CD4-positive, alpha-beta T cell treated with Interleukin-17A for 1 hour (primary cell): ENCODE measurements at places on chromosomes 2 and 18.

- DNase-seq, result no peak
These were observed 289.9 kb upstream of the RBMS1 start for GRCh38 chr2:160783474-160783873.

- no peak for DNase-seq
These were observed 59.4 kb upstream of the NEDD4L start for GRCh38 chr18:57984490-57985115.

DNA sequence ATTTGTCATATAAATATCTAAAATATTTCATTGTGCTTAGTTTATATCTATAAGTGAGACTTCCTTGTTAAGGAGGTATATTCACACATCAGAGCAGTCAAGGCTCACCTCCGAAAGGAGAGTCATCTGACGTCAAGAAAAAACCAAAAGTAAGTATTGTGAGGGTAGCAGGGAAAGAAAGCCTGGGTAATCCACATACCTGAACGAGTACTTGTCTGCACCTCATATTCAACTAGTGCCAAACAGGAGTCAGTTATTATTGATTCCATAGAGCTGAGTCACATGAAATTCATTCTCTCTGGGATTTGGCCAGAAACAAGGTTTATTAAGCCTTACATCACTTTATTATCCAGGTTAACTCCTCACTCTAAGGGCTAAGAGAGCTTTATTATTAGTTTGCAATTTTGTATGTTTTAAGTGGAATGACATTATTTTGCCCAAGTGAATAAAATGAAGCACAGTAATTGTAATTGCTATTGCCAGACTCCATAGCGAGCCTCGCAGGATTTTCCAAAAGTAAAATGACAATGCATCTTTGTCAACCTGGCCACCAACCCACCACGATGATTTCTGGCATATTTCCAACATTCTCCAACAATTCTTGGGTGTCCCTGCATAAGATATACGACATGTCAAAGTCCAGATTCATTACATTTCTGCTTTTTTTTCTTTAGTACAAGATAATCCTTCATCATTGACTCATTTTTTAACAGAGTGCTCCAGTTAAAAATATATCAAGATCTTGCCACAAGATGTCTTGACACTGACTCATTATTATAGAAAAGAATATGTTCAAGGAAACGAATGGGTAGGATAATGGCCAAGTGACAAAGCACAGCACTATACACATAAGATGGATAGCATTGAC is 1210.4 kb upstream of the ACVR2A start:
- DNase-seq, result no peak

DNA sequence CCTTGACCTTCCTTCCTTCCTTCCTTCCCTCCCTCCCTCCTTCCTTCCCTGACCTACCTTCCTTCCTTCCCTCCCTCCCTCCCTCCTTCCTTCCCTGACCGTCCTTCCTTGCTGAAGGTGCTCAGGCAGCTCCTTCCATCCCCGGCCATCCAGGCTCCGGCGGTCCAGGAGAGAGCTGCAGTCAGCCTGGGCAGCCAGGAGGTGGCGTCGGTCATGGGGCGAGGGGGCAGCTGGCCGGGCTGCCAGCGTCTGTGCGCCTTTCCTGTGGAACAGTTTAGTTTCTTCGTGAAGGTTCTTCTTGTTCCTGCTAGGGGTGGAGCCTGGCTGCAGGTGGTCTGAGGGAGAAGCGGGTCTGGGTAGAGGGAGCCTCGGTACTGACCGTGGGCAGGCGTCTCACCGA is 15.7 kb downstream of the GPR35 start:
- no peak for DNase-seq

GRCh38 chr18:59555995-59556659 is 141.1 kb downstream of the CCBE1 start:
- no peak for DNase-seq
